Esophagus squamous epithelium (tissue), 5 donors: ENCODE measurements at places on chromosomes 1 and 21. TPM values are rescaled to one million over a fixed set of nuclear protein-coding genes. Genes with fewer than 3 reads are reported as not detected.

DNA sequence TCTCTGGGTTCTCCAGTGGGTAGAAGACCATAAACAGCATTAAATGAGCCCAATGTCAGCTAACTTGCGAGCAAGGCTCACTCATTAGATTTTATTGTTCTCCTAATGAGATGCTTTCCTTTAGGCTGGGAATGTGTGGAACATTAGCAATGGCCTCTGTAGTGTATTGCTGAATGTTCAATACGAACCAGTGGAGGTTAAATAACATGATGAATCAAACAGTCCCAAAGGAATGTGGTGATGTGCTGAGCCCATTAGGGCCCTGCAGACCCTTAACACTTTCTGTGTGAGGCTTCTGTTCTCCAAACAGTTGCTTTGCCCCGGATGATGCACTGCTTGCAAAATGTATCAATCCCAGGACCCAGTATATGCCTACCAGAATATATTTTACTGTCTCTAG, 225.5 kb downstream of the ATG4C start:
- DNase-seq: no peak

DNA sequence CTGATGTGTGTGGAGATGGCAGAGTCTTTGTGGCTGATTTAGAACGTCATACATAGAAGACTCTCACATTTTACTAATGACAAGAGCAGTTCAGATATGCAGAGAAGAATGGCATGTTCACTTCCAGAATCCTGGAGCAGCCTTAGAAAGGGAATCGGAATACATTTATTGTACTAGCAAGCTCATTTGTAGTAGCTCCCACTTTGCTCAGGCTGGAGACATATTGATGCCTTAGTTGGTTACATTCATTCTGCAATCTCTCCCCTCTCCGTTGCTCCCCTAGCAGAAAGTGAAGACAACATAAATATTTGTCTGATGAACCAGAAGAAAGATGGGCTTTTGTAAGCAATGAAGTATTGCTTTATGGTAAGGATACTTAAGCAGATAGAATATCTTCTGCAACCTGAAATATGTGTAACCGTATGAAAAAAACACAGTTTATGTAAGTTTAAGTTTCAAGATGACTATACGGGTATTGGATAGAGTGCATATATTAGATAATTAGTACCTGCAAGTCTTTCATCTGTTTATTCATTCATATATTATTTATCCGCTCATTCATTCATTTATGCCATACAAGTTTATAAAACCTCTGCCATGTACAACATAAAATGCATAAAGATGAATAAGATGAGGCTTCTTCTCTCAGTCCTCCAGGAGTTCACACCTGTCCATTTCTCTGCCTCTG, 135.7 kb downstream of the CNIH3 start:
- no peak for DNase-seq

DNA sequence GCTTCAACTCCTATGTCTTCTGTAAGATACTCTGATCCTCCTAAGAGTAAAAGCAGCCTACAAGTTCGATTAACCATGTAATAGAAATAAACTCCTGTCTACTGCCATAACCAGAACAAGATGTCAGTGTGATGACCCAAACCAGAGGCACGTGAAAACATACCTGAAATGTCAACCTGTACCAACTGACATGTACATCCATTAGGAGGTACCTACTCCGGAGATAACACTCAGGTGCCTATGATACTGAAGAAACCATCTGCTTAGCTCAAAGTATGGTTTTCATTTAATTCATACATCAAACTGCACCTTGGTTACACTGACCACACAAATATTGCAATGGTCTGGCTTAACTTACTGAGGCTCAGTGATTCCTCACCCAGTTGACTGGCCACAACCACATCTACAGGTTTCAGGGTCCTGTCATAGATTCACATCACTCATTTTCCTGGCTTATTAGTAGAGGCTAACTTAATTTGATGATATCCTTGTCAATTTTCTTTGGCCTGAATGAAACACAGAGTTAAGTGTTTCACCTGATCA, 4.4 kb downstream of the ITPKB start:
- DNase-seq: no peak

GRCh38 chr1:230899841-230900251, 31.5 kb upstream of the C1orf198 start:
- DNase-seq: no peak

GRCh38 chr1:204407295-204407971, 4.2 kb downstream of the PPP1R15B start:
- DNase-seq: no peak

DNA sequence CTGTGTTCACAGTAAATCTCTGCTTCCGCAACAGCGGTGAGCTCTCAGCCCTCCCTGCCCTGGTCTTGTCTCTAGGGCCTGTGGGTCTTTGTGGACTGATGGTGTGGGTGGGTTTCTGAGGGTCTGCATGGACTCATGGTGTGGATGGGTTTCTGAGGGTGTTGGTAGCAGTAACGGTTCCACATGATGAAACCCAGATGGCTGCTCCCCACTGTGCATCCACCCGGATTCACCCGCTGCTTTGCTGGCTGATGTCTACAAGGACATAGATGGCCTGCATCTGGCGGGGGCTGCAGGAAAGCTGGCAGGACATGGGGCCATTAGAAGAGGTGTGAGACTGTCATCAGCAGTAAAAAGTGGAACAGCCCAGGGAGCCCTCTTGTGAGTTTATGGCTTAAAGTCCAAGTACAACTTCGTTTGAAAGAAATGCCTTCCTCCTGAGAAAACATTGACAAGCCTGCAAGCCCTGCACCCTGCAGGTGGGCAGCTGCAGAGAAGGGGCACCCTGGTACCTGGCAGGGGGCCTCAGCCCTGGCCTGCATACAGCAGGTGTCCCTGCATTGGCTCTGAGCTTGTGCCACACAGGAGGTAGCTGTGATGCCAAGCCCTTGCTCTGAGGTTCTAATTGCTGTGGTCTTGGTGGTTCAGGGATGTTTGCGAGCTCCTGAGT, 156.9 kb upstream of the COL6A1 start:
- no peak for DNase-seq

GRCh38 chr1:28176492-28177470, at the start of gene PTAFR:
Gene PTAFR, minus strand, starts transcription at chr1:28176690. Its CDS starts 25,669 bp downstream, at chr1:28151021.
- DNase-seq: no peak

- no peak for DNase-seq
These were observed 3.9 kb downstream of the CAPN9 start for GRCh38 chr1:230750986-230751625.

DNA sequence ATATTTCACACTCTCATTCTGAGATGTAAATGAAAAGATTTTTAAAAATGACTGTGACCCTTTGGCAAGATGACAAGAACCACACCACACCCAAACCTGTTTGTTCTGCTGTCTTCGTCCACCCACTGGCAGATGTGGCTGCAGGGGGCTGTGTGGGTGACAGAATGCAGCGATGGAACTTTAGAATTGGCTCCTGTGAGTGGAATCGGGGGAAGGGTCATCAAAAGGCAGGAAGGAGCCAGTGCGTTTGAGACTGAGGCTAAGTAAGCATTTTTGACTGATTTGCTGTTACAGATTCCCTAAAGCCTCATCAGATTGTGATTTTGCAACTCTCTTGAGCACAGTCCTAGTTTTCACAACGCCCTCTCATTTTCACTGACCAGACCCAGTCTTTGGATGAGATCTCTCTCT, 111.2 kb upstream of the ADGRL2 start:
- no peak for DNase-seq

- DNase-seq: no peak
These were observed 26.4 kb upstream of the FAM78B start for GRCh38 chr1:166193057-166193698.

GRCh38 chr1:6922096-6922931, 137.1 kb downstream of the CAMTA1 start:
- DNase-seq: no peak

DNA sequence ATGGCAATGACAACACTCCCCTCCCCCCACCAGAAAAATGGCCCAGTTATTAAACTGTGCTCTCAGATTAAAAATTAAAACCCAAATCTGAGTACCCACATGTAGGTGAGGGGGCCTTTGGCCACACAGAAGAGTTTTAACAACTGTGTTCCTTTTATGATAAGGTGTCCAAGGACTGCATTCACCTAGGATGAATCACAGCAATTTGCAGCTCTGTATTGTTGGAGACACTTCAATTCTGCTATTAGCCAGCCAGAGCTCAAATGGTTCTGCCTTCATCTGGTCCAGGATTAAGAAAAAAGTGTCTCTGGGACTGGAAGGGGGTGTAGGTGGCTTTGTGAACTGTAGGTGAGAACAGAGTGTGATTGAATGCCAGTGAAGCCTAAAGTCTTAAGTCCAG, 43.3 kb upstream of the DIRAS3 start:
- DNase-seq: no peak

DNA sequence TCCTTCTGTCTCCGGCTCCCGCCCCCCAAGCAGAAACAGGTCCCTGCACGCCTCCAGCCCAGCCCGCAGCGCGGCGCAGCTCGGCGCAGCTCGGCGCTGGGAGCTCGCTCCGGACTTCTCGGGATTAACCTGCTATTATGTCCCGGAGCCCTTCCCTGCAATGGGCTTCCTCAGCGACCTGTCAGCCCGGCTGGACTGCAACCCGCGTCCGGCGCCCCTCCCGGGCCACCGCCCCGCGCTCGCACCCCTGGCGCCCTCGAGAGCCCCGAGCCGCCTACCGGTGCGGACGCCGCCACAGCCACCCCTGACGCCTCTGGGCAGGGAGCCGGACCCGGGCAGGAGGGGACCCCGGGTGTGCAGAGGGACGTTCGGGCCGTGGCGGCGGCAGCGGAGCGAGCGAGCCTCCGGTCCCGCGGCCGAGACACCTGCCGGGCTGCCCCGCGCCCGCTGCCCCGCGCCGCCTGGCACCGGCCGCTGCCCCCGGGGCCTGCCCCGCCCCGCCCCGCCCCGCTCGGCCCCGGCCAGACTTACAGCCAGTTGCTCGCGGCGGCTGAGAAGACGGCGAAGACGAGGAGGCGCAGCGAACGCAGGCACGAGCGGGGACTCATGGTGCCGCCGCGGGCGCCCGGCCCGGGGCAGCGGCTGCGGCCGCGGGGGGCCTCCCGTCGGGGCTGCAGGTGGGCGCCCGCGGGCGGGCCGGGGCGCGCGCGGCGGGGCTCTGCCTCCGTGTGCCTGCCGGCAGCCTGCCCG, 407 bp downstream of the WNT4 start:
- no peak for DNase-seq

- no peak for DNase-seq
These were observed 18.9 kb upstream of the EEIG2 start for GRCh38 chr1:108540977-108541376.

GRCh38 chr1:159938211-159938852, 7.1 kb downstream of the IGSF9 start:
- no peak for DNase-seq

DNA sequence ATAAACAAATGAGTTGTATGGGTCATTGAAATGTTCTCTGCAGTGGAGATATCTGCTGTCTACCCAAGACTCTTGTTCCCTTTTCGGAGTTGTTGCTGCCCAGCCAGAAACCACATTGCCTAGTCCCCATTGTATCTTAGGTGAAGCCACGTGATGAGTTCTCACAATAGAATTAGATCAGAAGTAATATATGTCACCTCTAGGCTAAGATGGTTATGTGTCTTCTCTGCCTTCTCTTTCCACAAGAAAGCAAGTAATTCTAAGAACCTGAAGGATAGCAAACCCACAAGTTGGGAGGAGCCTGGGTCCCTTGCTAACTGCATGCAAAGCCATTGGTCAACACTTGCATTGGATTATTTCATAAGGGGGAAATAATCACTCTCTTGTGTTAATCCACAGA, 76.6 kb downstream of the ADCY10 start:
- DNase-seq: no peak

DNA sequence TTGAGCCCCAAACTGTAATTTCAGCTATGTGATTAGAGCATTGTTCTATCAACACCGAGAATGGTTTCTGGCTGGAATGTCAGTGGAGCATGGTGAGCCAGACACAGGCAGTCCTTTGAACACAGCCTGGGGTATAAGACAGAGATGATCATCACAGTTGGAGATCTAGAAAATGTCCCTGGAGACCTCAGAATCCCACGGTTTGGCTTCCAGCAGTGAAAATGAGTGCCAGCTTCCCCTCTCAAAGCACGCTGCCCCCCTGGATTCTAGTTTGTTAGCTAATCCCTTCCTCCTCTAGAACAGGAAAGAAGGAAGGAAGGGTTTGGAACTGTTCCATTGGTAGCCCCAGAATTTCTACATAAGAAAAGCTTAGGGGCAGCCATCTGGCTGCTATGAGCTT, 59.9 kb upstream of the JAK1 start:
- DNase-seq: no peak

DNA sequence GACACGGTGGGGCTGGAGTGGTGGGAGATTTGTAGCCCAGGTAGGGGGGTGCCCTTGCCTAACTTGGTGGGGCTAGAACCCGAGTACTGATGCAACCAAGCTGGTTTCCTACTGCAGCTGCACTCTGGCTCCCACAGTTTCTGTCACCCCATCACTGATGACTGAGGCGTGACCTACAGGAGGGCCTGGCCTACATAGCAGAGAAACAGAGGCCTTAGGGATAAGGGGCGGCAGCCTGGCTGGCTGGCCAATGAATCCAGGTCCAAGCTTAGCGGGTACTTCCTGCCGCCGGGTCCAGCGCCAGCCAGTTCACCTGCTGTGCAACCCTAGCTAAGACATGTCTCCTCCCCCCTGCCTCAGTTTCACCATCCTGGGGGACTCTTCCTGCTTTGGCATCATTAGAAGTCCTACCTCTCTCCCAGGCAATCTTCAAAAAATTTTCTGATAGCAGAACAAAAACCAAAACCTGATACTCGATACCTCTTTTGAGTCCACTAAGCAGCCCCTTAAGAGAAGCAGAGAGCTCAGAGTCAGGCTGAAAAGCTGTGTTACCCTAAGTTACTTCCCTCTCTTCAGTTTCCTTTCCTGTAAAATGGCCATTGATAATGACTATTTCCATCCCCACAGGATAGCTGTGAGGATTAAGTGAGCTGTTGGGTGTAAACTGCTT, 27.3 kb upstream of the RNF19B start:
- no peak for DNase-seq

DNA sequence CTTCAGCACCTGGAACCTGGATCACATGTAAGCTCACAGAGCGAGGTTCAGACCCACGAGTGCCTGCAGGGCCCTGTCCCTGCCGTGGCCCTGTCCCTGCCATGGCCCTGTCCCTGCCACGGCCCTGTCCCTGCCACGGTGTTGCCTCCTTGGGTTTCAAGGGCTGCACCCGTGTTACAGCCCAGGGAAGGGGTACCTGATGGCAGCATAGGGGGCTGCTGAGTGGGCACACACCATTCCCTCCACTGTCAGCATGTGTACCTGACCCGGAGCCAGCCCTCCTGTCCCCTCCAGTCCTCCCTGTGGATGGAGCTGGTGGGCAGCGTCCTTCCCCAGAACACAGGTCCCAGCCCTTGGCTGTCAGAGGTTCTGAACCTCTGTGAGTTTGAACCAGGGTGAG, 15.3 kb downstream of the DFFB start:
- no peak for DNase-seq

DNA sequence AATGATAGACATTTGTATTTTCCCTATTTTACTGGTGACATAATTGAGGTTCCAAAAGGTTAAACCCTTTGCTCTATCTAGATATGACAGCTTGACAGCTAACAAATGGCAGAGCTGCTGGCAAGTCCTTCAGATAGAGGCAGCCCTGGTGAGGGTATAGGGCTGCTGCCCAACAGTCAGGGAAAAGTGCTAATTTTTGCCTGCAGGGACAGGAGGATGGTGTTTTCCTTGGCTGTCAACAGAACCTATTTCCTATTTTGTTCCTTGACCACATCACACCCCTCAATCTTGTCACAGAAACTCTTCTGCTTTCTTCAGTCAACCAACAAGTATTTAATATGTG, 12.3 kb downstream of the GPA33 start:
- no peak for DNase-seq

The TRIM67 gene
- total RNA-seq: not detected

The ACOT11 gene
- total RNA-seq: 20.8 TPM

The LINGO4 gene
- not detected for total RNA-seq

The OVAAL gene
- not detected for total RNA-seq

The PIGR gene
- 0.99 TPM for total RNA-seq

The CASQ2 gene
- total RNA-seq: 6.3 TPM

The SNX7 gene
- total RNA-seq: 33.9 TPM

The GBP5 gene
- 2.4 TPM for total RNA-seq

The CAMSAP2 gene
- 19.2 TPM for total RNA-seq
